Fibroblast of skin of back (primary cell): ENCODE measurements at places on chromosomes 13 and 19.
A peak's percentile ranks its signal among the peaks of the same experiment; 100 is the strongest.

- peak; percentile 58 for DNase-seq
Measured at GRCh38 chr19:55082020-55082851, 6.6 kb downstream of the EPS8L1 start.

DNA sequence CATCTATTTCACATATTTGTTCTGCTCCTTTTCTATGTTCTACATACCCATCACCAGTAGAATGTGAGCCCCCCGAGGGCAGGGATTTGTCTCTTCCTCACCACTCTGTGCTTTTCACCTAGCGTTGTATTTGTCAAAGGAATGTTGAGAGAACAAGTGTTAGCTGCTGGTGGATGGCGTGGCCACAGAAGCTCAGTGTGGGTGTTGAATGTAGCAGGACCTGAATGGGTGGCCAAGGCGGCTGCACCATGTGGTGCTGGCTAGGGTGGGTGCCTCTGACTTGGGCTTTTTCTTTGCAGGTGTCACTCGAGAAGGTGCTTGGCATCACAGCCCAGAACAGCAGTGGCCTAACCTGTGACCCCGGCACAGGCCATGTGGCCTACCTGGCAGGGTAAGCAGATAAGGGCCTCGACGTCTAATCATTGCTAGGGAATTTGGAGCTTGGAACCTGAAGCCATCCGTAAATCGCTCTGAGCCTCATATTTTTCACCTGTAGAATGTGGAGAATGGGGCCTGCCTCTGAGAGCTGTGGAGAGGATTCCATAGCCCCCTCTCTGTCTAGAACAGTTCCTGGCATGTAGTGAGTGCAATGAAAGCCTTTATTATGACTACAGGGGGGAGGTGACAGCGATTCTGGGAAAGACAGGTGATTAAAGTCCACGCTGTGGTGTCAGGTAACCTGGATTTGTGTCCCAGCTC lies 3.9 kb downstream of the WDR62 start:
- DNase-seq: no peak

- no peak for DNase-seq
Measured at GRCh38 chr13:100611678-100612492, 23.3 kb upstream of the GGACT start.

GRCh38 chr19:33514885-33515551 lies 6.6 kb downstream of the PEPD start:
- peak; percentile 53 for DNase-seq

DNA sequence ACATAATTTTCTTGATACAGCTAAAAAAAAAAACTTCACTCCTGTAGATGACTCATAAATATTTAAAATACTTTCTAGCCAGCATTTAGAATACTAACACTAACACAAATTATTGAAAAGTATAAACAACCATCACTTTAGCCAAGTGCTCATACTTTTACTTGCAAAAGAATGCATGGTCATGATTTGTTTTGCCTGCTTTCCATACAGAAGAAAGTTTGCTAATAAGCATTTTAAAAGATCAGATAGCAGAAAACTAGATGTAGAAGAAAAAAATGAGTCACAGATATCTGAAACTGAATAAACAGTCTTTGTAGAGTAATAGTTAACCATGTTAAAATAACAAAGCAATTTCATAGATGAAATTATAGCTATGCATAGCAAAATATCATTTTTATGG lies 2280.4 kb upstream of the PCDH20 start:
- DNase-seq: peak; percentile 73

- no peak for DNase-seq
Measured at GRCh38 chr19:11306337-11306736, 10.4 kb downstream of the TSPAN16 start.

- no peak for DNase-seq
Measured at GRCh38 chr19:56750658-56751057, 79.1 kb upstream of the ZNF835 start.

GRCh38 chr13:44739539-44739938 lies 163.4 kb upstream of the TSC22D1 start:
- DNase-seq: no peak

DNA sequence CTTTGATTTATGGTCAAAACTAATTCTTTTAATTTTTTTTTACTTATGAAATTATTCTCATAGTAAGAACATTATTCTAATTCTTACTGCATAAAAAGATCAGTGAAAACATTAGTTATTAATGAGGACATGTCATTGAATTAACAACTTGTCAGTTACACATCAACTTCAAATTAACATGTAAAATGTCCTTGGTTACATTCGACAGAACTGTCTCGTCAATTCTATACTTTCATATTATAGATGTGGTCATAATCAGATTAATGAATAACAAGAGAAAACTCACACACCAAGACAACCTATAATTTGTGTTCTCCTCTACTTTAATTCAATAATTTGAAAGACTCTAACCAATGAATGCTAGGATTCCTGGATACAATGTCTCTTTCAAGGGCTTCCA lies 66.7 kb downstream of the KATNAL1 start:
- DNase-seq: no peak
